ENCODE measurements at places on chromosomes 12 and 14.

DNA sequence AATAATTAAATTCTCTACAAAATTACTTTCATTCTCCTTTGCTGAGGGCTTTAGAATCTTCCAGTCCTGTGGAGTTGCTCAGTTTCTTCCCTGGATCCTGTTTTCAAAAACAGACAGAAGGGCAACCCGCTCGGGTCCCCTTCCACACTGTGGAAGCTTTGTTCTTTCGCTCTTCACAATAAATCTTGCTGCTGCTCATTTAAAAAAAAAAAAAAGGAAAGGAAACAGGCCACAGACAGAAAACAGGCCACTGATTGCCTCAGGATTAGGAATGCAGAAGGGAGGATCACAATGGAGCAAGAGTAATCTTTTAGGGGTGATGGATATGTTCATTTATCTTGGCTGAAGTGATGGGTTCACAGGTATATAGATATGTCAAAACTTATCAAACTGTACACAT lies 29.5 kb upstream of the HIGD1C start:
- no peak for DNase-seq

DNA sequence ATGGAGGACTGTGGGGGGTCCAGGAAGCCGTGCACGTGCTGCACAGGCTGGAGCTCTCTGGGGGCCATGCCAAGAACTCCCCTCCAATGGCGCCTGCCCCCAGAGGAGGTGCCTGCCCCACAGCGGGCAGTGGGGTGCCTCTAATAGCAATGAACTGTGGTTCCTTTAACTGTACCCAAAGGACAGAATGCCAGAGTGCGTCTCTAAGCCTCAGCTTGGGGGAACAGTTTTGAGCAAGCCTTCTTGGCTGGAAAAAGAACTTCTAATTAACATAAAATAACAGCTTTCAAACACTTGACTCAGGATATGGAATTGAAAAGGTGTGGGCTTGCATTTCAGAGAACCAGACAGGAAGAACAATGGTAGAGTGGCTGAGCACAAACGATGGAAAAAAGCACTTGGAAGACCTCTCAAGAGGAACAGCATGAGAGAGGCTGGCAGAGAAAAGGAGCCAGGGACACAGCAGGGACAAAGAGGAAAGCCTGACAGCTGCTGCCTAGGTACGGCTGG lies 195.6 kb downstream of the TTC7B start:
- no peak for DNase-seq

GRCh38 chr12:64445490-64445889 lies 6.4 kb upstream of the TBK1 start:
- DNase-seq: no peak

GRCh38 chr12:9755567-9755966 lies 5.1 kb downstream of the CD69 start:
- DNase-seq: no peak

DNA sequence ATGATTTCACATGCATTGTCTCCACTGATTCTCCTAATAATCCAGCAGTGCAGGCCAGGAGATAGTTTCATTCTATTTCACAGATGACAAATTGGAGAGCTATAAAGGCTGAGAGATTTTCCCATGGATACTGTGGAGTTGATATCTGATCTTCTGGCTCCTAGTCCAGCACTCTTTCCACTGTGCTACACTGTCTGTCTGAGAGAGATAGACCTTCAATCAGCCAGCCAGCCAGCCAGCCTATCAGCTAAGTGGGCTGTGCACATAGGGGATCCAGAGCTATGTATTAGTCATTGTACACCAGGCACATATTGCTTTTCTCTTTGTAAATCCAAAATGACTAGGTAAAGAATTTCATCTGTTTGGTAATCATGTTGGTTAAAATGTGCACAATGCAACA lies 91.8 kb upstream of the ATP2B1 start:
- DNase-seq: no peak

- DNase-seq: no peak
These were observed 64.6 kb downstream of the SUSD6 start for GRCh38 chr14:69675877-69676416.

- no peak for DNase-seq
These were observed 53.7 kb downstream of the GALNT4 start for GRCh38 chr12:89470741-89471509.
